ENCODE measurements at places on chromosomes 11 and 22. TPM values are rescaled to one million over a fixed set of nuclear protein-coding genes. Genes with fewer than 3 reads are reported as not detected.

GRCh38 chr11:132330515-132330914, 960.1 kb downstream of the NTM start:
- no peak for DNase-seq

C11orf87 gene
- total RNA-seq, result not detected

GRCh38 chr11:117443266-117444186, 115.9 kb downstream of the CEP164 start:
- no peak for DNase-seq

DNA sequence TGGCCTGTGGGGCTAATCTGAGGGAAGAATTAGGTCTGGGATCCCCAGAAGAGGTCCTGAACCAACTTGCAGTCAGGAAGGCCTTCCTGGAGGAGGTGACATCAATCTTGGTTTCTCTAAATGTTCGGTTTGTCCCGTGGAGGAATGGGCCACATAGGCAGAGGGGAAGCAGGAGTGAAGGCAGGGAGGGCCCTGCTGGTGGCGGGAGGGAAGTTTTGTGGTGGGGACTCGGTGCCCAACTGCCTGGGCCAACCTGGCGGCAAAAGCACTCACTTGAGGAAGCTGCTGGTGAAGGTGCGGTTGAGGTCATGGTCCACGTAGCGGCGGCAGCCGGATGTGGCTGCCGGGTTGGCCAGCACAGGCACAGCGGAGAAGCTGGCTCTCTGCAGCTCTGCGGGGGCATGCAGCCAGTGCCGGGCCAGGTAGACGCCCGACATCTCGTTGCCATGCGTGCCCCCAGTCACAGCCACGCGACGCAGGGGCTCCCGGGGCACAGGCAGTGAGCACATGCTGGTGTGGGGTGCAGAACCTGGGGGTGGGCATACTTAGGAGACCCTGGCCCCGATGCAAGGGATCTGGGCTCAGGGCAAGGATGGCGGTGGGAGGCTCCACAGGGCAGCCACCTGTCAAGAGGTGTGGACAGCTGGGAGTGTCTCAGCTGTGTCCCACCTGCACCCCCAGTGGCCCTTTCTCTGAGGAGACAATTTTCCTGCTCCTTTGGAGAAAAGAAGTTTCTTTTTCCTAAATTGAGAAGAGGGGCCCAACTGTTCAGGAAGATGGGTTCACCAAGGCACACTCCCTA, 3.8 kb downstream of the ACY3 start:
- no peak for DNase-seq

- DNase-seq, result no peak
Measured at GRCh38 chr11:116501728-116502127, 271.1 kb downstream of the BUD13 start.

NAGA gene
- 46.4 TPM for total RNA-seq

GRCh38 chr11:131833366-131833765, 463.0 kb downstream of the NTM start:
- no peak for DNase-seq
